ENCODE measurements at places on chromosomes 1 and 21.

DNA sequence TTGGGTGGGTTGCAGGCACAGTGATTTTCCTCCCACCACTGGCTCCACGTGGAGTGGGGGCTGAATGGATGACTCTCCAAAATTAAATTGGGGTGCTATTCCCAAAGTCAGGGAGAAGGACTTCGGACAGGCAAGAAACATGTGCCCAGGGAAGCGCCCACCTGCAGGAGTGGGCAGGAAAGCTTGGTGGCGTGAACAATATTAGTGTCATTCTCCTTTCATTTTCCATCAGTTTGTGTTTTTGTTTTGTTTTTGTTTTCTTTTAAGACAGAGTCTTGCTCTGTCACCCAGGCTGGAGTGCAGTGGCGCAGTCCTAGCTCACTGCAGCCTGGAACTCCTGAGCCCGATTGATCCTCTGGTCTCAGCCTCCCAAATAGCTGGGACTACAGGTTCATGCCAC, 30.1 kb downstream of the TOMM20 start:
- DNase-seq: no peak

- no peak for DNase-seq
Measured at GRCh38 chr1:2987773-2988172, 33.5 kb upstream of the ACTRT2 start.

- no peak for DNase-seq
Measured at GRCh38 chr1:71850936-71851335, 431.4 kb downstream of the NEGR1 start.

DNA sequence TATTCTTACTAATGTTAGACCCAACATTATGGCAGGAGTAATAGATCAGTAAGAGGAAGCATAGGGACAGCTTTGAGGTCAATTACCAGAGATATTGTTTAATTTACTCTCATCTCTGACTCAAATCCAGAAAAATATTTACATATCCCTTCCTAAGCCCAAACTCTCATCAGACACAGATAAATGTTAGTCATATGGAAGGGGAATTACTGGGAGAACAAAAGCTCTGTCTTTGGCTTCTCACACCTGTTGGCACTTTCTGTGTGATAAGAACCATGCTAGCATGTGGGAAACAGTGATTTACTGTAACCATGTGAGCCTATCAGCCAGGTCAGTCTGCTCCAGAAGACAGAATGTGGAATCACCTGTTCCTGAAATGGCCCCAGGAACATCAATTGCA, 72.4 kb downstream of the DUSP10 start:
- DNase-seq: no peak

DNA sequence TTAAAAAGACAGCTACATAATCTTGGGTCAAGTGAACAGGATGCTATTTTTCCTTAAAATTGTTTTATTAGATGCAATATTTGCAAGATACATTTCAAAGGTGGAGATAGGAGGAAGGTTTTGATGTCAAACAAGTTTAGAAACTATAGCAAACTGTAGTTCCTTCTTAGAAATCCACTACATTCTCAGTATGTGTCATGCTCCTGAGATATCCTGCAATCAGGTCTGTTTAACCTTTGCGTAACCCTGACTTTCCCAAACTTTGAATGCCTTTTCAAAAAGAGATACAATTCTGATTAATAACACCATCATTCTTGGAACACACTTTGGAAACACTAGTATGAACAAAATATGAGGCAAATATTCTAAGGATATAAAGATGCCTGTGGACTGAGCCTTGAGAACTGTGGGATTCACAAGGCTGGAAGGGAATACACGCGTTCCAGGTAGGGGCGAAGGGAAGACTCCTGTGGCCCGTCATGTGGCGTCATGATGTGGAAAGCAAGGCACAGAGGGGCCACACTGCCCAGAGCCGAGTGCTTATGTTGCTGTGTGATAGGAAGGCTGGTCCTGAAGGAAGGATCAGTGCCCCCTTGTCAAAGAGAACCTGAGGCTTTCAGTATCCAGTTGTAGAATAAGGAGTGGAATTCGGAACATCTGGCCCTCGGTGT, 19.6 kb upstream of the TARBP1 start:
- DNase-seq: no peak

- no peak for DNase-seq
Measured at GRCh38 chr1:110183642-110184167, 26.4 kb upstream of the KCNC4 start.

- DNase-seq: no peak
Measured at GRCh38 chr1:234381699-234382555, 8.7 kb downstream of the COA6 start.

DNA sequence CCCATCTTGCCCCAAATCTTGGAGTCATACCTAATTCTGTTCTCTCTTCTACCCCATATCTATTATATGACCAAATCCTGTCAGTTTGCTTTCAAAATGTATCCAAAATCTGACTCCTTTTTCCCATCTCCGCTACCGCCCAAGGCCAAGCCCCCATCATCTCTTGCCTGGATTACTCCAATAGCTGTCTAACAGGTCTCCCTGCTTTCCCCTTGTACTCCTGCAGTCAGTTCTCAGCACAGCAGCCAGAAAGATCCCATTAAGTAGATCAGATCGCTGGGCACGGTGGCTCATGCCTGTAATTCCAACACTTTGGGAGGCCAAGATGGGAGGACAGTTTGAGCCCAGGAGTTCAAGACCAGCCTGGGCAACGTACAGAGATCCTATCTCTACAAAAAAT, 19.8 kb downstream of the IQGAP3 start:
- no peak for DNase-seq

- no peak for DNase-seq
Measured at GRCh38 chr1:63991685-63992084, 211.7 kb upstream of the UBE2U start.

- DNase-seq: peak; percentile 43
Measured at GRCh38 chr1:162632217-162632666, at the start of gene DDR2. DDR2 (plus strand) TSS chr1:162632464; CDS start chr1:162719064, 86,600 bp downstream.

DNA sequence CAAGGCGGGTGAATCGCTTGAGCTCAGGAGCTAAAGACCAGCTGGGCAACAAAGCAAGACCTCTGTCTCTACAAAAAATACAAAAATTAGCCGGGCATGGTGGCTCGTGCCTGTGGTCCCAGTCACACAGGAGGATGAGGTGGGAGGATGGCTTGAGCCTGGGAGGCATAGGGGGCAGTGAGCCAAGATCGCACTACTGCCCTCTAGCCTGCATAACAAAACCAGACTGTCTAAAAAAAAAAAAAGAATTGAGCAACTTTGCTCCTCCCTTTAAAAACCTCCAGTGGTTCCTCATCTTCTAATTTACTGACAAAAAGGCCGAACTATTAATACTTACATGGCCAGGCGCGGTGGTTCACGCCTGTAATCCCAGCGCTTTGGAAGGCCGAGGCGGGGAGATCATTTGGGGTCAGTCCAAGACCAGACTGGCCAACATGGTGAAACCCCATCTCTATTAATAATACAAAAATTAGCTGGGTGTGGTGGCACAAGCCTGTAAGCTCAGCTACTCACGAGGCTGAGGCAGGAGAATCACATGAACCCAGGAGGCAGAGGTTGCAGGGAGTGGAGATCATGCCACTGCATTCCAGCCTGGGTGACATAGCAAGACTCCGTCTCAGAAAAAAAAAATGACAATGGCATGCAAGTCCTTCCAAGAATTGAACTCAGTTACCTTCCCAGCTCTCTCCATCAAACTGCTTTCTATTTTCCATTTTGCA, 4.4 kb downstream of the ACBD3 start:
- no peak for DNase-seq

GRCh38 chr1:108070662-108071061, 105.7 kb upstream of the VAV3 start:
- no peak for DNase-seq

DNA sequence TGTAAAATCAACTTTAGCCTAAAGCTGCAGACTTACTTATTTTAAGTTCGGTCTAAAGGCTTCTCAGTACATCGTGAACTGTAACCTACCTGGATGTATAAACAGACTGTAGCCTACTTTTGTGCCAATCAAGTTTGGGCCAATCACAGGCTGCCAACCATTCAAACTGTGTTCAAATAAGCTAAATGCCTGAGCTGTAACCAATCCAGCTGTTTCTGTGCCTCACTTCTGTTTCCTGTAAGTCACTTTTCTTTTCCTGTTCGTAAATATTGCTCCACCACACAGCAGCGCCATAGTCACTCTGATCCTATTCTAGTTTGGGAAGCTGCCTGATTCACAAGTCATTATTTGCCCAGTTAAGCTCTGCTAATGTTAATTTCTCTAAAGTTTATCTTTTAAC, 37.5 kb upstream of the SLAMF9 start:
- DNase-seq: no peak

DNA sequence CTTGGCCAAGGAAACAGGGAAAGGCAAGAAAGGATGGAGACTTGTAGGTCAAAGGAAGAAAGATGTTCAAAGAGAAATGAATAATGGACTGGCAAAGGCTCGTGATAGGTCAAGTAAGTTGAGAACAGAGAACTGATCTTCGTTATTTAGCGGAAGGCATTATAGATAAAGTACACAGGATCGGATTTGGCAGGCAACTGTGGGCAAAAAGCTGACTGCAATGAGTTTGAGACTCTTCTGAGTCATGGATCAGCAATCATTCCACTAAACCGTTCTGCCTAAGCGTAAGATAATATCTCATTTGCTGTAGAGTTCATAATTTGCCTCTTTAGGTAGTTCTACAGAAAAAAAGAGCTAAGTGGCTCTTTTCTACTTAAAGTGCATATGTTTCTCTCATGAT, 34.1 kb downstream of the KRTAP21-3 start:
- DNase-seq: no peak

DNA sequence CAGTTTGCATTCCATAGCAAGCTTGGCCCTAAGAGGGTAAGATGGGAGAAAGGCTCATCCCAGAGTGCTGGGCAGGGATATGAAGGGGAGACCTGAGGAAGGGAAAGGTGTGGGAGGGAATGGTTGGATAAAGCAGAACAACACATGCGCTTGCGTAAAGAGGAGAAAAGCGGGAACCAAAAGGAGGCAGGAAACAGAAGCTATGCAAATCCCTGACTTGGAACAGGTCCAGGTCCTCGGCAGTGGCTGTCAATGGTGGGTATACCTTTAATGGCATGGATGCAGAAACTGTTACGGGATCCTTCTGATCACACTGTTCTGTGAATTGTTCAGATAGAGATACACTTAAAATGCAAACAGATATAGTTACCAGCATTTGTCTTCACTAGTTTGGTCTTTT, 455.6 kb downstream of the SIPA1L2 start:
- no peak for DNase-seq

DNA sequence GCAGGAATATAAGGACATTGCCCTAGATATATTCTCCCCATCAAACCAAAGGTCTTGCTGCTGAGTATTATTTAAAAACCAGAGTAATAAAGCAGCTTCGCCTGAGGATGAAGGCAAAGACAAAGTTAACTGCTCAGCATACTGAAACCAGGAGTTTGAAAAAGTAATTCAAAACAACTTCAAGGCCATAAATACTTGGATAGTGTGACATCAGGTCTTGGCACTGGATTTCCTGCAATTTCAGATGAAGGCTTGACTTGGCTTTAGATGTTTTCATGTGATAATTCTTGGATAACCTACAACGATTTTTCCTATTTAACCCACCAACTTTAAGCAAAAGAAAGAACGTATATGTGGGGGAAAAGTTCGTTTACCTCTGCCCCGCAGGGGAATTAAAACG, 10.6 kb downstream of the SOD1 start:
- DNase-seq: no peak

GRCh38 chr1:178847396-178847849, 23.5 kb downstream of the ANGPTL1 start:
- no peak for DNase-seq

- no peak for DNase-seq
Measured at GRCh38 chr1:7975212-7975865, 13.8 kb downstream of the PARK7 start.

- DNase-seq: no peak
Measured at GRCh38 chr1:183685112-183685713, 32.1 kb upstream of the APOBEC4 start.

- no peak for DNase-seq
Measured at GRCh38 chr1:231856894-231857293, 230.3 kb downstream of the DISC1 start.

DNA sequence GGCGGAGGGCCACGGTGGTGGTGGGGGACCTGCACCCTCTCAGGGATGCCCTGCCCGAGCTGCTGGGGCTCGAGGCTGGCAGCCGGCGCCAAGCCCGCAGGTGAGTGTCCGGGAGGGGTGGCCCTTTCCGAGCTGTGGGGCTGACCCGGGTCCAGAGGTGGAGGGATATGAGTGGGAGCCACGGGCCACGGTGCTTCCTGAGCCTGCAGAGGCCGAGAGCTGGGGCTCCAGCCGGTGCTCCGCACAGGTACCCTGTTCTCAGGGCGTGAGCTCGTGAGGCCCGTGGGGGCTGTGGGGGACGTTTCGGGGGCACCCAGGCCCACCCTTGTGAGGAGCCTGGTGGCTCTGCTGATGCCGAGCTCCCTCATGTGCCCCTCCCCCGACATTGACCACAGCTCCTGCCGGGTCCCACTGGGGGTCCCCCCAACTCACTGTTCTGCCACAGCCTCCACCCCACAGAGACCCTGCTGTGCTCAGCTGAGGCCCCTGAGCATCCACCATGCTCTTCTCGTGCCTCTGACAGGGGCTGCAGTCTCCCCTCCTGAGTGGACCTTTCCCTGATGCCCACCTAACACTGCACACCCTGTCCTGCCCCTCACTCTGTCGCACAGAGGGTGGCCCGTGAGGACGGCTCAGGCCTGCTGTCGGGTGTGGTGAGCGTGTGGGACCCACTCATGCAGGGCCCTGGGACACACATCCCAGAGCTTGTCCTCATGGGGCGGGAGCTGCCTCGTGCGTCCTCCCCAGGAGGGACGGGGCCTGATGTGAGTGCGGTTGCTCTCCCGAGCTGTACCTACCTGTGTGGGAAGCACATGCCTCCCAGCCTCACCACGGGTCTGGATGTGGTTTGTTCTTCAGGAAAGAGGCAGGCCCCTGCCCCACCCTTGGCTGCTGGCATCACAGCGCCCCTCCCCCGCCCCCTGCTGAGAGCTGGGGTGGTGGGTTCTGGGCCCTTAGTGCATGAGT, 27.5 kb downstream of the SLX9 start:
- no peak for DNase-seq

- DNase-seq: no peak
Measured at GRCh38 chr1:89451011-89451410, 73.6 kb upstream of the LRRC8B start.

DNA sequence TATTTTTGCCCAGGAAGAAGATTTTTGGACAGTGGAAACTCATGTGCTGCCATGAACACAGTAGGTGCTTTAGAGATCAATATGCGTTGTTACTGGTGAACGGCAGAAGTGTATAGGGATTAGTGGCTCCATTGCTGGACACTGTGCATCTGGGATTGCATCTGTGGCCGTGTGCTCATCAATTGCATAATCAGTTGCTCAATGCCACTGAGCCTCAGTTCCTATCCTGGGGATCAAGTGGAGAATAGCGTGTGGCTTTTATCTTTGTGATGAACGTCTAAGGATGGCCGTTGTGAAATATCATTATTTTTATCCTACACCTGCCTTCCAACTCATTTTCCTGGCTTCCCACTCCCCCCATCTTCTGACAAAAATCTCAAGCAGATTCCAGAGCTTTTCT, 5.4 kb downstream of the TNN start:
- DNase-seq: no peak

All from thoracic aorta (tissue), 2 donors.